ENCODE measurements at places on chromosomes 12 and 14.

DNA sequence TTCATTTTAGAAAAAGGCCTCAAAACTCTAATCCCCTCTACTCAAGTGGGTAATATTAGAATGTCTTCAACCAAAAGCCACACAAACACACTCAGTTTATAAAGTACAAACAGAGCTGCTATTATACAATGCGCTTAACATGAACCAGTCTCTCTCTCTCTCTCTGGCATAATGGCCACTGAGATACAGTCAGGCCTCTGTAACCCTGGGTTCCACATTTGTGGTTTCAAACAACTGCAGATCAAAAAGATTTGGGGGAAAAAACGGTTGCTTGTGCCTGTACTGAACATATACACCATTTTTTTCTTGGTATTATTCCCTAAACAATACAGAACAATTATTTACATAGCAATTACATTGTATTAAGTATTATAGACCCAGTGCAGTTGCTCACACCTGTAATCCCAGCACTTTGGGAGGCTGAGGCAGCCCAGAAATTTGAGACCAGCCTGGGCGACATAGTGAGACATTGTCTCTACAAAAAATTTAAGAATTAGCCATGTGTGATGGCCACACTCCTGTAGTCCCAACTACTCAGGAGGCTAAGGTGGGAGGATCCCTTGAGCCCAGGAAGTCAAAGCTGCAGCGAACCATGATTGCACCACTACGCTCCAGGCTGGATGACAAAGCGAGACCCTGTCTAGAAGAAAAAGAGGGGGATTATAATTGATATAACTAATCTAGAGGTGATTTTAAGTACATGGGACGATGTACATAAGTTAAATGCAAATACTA is 5.6 kb downstream of the SLC11A2 start:
- peak overlapping the region; percentile 9 for H3K27ac ChIP-seq
- H3K27me3 ChIP-seq = no peaks in the 10 kb centered on the region
- DNase-seq = no peak
- no peaks in the 10 kb centered on the region for H3K36me3 ChIP-seq
- H3K4me1 ChIP-seq = peaks cover 72% of the 10 kb centered on the region
- no peak overlapping the region for H3K4me3 ChIP-seq

DNA sequence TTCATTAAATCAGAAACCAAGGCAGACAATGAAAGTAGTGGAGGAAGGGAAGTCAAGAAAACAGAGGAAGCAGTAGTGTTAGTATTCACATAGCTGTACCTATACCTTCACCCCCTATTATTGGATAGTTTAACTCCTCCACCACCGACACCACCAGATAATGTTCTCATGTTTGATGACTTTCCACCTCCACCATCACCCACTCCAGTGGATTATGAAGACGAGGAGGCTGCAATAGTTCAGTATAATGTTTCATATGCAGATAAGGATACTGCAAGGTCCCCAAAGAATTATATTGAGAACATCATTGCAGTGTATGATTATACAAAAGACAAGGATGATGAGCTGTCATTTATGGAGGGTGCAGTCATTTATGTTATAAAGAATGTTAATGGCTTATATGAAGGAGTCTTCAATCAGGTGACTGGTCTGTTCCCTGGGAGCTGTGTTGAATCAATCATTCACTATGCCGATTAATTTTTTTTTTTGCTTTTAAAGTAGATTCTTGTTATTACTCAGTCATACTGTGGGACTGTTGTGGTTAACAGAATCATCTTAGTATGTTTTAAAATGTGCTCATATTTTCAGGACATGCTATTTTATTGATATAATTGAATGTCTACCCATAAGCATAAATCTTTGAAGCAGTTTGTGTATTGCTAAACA is 32.2 kb upstream of the KTN1 start:
- no peak for DNase-seq
- no peak overlapping the region for H3K4me3 ChIP-seq
- H3K27ac ChIP-seq = no peak overlapping the region
- H3K36me3 ChIP-seq = no peaks in the 10 kb centered on the region
- H3K27me3 ChIP-seq = no peaks in the 10 kb centered on the region

GRCh38 chr12:105922670-105923102 is 216.1 kb downstream of the NUAK1 start:
- DNase-seq = no peak
- H3K36me3 ChIP-seq = no peaks in the 10 kb centered on the region
- no peak overlapping the region for H3K27ac ChIP-seq
- peaks cover 7% of the 10 kb centered on the region for H3K27me3 ChIP-seq
- no peak overlapping the region for H3K4me3 ChIP-seq
- H3K4me1 ChIP-seq = no peaks in the 10 kb centered on the region

GRCh38 chr12:52837781-52838608 is 3.9 kb upstream of the KRT79 start:
- no peaks in the 10 kb centered on the region for H3K27me3 ChIP-seq
- no peaks in the 10 kb centered on the region for H3K36me3 ChIP-seq
- no peak overlapping the region for H3K4me3 ChIP-seq

DNA sequence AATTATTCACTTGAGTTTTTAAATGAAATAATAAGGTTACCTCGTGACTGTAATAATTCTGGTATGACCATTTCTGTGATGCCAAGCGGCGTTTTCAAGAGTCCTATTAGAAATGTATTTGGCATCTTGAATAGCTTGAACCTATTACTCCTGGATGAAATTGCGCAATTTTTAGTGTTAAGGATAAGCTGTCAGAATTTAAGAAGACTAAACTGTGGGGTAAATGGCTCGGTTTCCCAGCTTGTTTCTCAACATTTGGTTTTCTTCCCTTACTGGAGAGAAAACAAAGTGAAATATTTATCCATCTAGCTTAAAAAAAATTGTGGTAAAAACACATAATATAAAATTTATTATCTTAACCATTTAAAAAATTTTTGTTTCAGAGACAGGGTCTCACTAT is 26.8 kb downstream of the PCNX1 start:
- H3K27me3 ChIP-seq = no peaks in the 10 kb centered on the region
- DNase-seq = no peak
- peaks cover 75% of the 10 kb centered on the region for H3K4me1 ChIP-seq
- H3K27ac ChIP-seq = peak overlapping the region; percentile 87
- H3K36me3 ChIP-seq = peaks cover 14% of the 10 kb centered on the region

DNA sequence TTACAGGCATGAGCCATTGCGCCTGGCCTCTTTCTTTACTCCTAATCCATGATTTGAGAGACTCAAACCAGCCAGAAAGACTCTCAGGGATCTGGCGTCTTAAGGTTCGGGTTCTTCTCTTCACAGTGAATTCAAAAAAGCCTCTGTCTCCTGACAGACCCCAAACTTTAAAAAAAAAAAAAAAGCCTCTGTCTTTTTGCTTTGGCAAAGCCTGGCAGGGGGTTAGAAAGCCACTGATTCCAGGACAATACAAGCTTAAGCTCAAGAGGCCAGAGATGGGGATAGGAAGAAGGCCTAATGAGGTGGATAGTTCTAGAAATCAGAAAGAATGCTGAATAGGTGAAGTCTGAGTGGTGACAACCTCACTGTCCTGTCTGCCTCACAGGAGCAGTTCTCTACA is 8.8 kb downstream of the NRIP2 start:
- no peak overlapping the region for H3K27ac ChIP-seq
- no peak overlapping the region for H3K4me3 ChIP-seq

DNA sequence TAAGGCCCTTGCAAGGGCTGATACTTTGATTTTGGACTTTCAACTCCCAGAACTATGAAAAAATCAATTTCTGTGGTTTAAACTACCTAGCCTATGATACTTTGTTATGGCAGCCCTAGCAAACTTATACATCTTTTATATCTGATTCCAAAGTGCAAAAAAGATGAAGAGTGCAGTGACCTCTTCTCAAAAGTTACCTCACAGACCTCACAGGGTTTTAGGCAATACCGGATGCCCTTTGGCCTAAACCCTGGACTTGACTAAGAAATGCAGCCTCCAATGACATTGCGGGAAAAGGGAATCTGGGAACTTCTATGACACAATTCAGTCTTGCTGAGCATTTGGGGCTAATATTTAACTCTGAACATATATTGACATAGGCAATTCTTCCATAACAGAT is 63.3 kb downstream of the IGF1 start:
- peaks cover 15% of the 10 kb centered on the region for H3K27me3 ChIP-seq
- no peak overlapping the region for H3K27ac ChIP-seq
- H3K36me3 ChIP-seq = no peaks in the 10 kb centered on the region
- no peak overlapping the region for H3K4me3 ChIP-seq
- no peaks in the 10 kb centered on the region for H3K4me1 ChIP-seq
- DNase-seq = no peak

GRCh38 chr14:96040828-96041371 is 1.7 kb downstream of the C14orf132 start:
- H3K36me3 ChIP-seq = no peaks in the 10 kb centered on the region
- peaks cover 70% of the 10 kb centered on the region for H3K27me3 ChIP-seq
- no peak overlapping the region for H3K27ac ChIP-seq
- DNase-seq = no peak
